ENCODE measurements at places on chromosomes 7 and 10. TPM values are rescaled to one million over a fixed set of nuclear protein-coding genes. Genes with fewer than 3 reads are reported as not detected.

- no peak overlapping the region for H3K4me3 ChIP-seq
- no peaks in the 10 kb centered on the region for H3K27me3 ChIP-seq
- H3K36me3 ChIP-seq = peaks cover 22% of the 10 kb centered on the region
- H3K27ac ChIP-seq = no peak overlapping the region
Measured at GRCh38 chr7:6423942-6424701, 23.6 kb downstream of the DAGLB start.

GRCh38 chr7:20407585-20408466 is 77.1 kb downstream of the ITGB8 start:
- no peaks in the 10 kb centered on the region for H3K4me1 ChIP-seq
- no peaks in the 10 kb centered on the region for H3K36me3 ChIP-seq
- no peak overlapping the region for H3K4me3 ChIP-seq
- peaks cover 2% of the 10 kb centered on the region for H3K27me3 ChIP-seq

DNA sequence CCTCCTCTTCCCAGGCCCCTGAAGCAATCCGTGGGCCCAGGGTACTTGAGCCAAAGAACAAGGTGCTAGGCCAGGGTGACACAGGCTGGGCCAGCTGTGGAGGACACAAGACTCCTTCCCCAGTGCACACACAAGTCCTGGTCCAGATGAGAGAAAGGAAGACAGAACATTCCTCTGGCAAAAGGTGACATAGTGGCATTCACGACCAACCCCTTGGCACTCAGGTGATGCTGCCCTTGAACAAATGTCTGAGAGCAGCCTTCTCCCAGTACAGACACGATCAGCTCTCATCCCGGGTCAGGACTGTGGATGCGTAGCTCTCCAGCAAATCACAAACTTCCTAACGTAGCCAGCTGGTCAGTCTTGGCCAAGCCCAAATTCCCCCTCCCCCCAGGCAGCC is 118.5 kb downstream of the OAT start:
- no peak for DNase-seq
- H3K4me1 ChIP-seq = no peaks in the 10 kb centered on the region
- no peaks in the 10 kb centered on the region for H3K36me3 ChIP-seq
- H3K27me3 ChIP-seq = peaks cover 2% of the 10 kb centered on the region

DNA sequence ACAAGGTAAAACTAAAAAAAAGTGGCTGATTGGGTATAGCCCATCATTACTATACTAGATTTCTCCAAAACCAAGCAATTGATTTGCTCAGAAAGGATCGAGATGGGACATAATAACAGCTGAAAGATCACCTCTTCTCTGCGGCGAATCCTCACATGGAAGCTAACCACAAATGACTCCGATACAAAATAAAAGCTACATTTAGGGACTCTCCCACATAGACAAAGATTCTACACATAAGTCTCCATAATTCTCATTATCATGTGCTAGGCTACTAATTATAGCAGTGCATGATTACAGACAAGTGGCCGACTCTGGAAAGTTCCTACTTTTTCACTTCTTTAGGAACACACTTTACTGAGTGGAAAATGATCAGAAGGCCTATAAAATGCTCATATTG is 116.9 kb downstream of the RSU1 start:
- H3K4me1 ChIP-seq = no peaks in the 10 kb centered on the region
- peaks cover 4% of the 10 kb centered on the region for H3K36me3 ChIP-seq
- no peak for DNase-seq
- no peak overlapping the region for H3K27ac ChIP-seq
- H3K4me3 ChIP-seq = no peak overlapping the region

DNA sequence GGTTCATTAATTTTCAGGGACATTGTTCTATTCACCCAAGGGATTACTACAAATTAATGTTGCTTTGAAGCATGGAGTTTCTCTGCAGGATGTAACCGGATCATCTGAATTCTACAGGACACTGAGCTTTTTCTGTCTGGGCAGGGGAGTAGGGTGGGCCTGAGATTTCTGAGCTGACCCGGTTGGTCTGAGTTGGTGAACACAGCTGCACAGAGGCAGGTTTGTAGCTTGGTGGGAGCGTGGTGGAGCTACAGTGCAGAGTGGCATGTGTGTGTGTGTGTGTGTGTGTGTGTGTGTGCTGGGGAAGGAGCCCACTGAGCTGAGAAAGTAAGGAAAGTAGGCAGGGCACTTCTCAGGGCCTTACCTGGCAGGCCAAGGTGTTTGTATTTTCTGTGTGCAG is 62.6 kb downstream of the SH2D4B start:
- H3K36me3 ChIP-seq = no peaks in the 10 kb centered on the region
- H3K27me3 ChIP-seq = no peaks in the 10 kb centered on the region
- no peak overlapping the region for H3K27ac ChIP-seq
- no peak overlapping the region for H3K4me3 ChIP-seq

- H3K4me1 ChIP-seq = no peaks in the 10 kb centered on the region
- no peak overlapping the region for H3K27ac ChIP-seq
Measured at GRCh38 chr7:118511146-118511545, 286.6 kb downstream of the ANKRD7 start.

GRCh38 chr10:55019439-55019838 is 218.4 kb upstream of the PCDH15 start:
- DNase-seq = no peak
- H3K4me1 ChIP-seq = no peaks in the 10 kb centered on the region
- no peak overlapping the region for H3K27ac ChIP-seq
- H3K27me3 ChIP-seq = peaks cover 2% of the 10 kb centered on the region
- H3K36me3 ChIP-seq = no peaks in the 10 kb centered on the region

GRCh38 chr7:114953724-114954123 is 31.8 kb downstream of the MDFIC start:
- H3K27ac ChIP-seq = no peak overlapping the region
- H3K4me3 ChIP-seq = no peak overlapping the region
- H3K36me3 ChIP-seq = no peaks in the 10 kb centered on the region
- peaks cover 4% of the 10 kb centered on the region for H3K27me3 ChIP-seq
- no peak for DNase-seq

DNA sequence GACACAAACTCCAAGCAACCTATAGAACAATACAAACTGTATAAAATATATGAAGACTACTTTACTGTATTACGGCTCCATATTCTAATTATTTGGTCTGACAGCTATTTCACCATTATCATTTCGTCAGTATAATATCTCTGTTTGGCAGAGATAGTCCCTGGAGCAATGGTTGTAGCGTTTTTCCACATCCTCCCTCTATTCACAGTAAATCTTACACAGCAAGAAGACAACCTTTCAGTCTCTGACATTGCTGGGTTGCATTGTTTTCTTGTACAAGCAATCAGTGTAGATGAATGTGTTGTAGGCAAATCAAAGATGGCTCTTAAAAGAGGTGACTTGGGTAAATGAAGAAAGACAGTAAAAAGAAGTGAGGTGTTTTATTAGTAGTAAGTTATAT is 105.6 kb upstream of the PLXDC2 start:
- H3K36me3 ChIP-seq = peaks cover 15% of the 10 kb centered on the region
- H3K4me1 ChIP-seq = no peaks in the 10 kb centered on the region
- H3K27me3 ChIP-seq = no peaks in the 10 kb centered on the region
- DNase-seq = no peak
- H3K27ac ChIP-seq = no peak overlapping the region

DNA sequence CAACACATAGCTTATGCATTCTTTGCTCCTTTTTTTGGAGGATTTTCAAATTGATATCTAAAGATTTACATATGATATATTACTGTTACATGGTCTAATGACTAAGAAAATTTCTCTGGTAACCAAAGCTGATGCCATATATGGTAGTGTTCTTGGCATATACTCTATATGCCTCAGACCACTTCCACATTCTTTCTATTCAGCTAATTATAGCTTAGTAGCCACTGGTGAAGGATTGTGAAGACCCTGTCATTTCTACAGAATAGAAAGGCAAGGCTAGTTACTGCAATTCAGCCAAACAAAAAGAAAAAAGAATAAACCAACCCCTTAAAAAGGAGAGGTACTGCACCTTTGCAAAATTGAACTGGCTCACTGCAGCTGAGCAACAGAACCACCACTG is 3.7 kb downstream of the PURB start:
- H3K36me3 ChIP-seq = peaks cover 7% of the 10 kb centered on the region
- H3K27me3 ChIP-seq = peaks cover 13% of the 10 kb centered on the region
- peaks cover 63% of the 10 kb centered on the region for H3K4me1 ChIP-seq
- no peak for DNase-seq
- H3K4me3 ChIP-seq = peak overlapping the region; percentile 73

DNA sequence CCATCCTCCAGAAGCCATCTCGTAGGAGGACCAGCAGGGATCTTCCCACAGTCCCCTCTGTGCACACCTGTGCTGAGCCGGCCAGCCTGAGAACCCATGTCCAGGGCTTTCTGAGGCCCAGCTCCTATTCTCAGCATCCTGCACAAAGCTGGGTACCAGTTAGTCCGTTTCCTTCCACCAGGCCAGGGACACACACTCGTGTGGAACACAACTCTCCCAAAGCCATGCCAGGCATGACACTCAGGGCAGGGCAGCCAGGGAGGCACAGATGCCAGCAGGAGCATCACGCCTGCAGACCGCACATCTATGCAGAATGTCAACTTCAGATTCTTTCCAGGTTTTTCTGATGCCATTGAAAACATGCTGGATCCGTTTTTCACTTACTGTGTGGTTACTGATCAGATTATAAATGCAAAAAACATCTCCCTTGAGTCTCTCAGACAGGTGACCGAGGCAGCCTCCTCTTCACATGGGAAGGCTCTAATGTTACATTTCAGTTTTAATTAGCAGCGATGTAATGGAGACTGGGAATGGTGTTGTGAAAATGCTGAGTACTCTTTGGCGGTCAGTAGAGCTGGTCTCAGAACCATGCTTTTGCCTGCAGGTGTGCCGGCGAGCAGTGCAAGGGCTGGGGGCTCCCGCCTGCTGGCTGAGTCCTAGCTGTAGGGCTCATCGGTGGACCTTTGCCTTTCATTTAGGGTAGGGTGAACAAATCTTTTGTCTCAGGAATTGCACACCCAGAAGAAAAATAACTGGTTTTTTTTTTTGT is 3.3 kb upstream of the SUN1 start:
- peaks cover 31% of the 10 kb centered on the region for H3K4me1 ChIP-seq
- H3K27me3 ChIP-seq = peaks cover 1% of the 10 kb centered on the region
- no peaks in the 10 kb centered on the region for H3K36me3 ChIP-seq
- no peak for DNase-seq
- no peak overlapping the region for H3K4me3 ChIP-seq
- H3K27ac ChIP-seq = no peak overlapping the region

GRCh38 chr10:51171946-51172345 is 97.7 kb downstream of the PRKG1 start:
- H3K36me3 ChIP-seq = no peaks in the 10 kb centered on the region
- H3K27me3 ChIP-seq = no peaks in the 10 kb centered on the region
- no peaks in the 10 kb centered on the region for H3K4me1 ChIP-seq
- no peak for DNase-seq
- H3K27ac ChIP-seq = no peak overlapping the region

GIMAP6 gene
- polyA plus RNA-seq = 279 TPM

TMEM236 gene
- not detected for polyA plus RNA-seq

LRRD1 gene
- not detected for polyA plus RNA-seq

TMEM196 gene
- polyA plus RNA-seq = not detected

Measured in immature natural killer cell (primary cell).